ENCODE measurements at places on chromosomes 4 and X. TPM values are rescaled to one million over a fixed set of nuclear protein-coding genes. Genes with fewer than 3 reads are reported as not detected.

UVSSA gene
- 13.6 TPM for total RNA-seq

DNA sequence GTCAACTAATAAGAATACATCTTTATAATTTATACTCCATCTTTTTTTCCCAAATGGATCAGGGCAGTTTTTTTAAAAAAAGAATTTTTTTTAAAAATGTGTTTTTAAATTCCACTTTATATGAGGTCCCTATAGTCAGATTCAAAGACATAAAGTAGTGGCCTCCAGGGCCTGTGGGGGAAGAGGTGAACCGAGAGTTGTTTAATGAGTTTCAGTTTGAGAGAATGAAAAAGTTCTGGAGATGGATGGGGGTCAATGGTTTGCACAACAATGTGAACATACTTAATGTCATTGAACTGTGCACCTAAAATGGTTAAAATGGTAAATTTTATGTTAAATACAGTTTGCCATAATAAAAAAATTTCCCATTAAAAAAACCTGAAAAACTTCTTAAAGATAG, 53.8 kb downstream of the ZNF827 start:
- DNase-seq: no peak

DNA sequence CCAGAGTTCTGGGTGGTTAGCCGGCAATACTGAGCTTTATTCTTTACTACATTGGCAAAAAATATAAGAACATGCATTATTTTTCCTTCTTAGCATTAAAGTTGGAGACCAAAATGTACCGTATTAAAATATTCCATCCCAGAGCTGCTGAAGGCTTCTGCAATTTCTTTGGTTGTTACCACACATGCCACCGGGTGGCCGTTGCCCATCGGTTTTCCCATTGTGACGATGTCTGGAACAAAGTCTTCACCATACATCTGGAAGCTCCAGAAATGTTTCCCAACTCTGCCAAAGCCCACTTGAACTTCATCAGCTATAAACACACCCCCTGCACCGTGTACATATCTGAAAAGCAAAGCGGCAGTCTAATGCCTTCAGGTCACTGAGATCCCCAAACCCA, 13.7 kb downstream of the ETNPPL start:
- DNase-seq: no peak

BTK gene
- 5.6 TPM for total RNA-seq

DNA sequence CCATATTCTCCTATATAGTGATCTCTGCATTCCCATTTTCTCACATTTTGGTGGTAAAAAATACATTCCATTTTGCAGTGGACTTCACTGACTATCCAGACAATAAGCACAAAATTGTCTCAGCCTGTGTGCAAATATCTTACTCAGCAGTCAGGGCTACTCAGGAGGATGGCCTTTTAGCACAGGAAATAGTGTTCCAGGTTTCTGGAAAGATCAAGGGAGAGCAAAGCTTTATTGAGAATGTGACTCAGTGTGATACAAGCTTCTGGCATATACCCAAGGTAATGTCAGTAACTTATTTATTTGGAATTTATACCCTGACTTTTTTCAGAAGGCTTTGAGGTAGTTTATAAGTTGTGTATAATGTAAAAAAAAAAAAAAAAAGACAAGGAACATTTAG, 233.4 kb downstream of the TEX13A start:
- no peak for DNase-seq

GRCh38 chr4:37385424-37385823, 140.9 kb downstream of the NWD2 start:
- DNase-seq: no peak

ODAPH gene
- not detected for total RNA-seq

Measured in pancreas (tissue), 10 donors.